Karpas-422 (cell line): ENCODE measurements at places on chromosomes 5 and 9.

GRCh38 chr9:84239343-84239742, 101.2 kb downstream of the SLC28A3 start:
- no peak for DNase-seq

GRCh38 chr9:134306636-134307600, 19.3 kb upstream of the RXRA start:
- DNase-seq: no peak

DNA sequence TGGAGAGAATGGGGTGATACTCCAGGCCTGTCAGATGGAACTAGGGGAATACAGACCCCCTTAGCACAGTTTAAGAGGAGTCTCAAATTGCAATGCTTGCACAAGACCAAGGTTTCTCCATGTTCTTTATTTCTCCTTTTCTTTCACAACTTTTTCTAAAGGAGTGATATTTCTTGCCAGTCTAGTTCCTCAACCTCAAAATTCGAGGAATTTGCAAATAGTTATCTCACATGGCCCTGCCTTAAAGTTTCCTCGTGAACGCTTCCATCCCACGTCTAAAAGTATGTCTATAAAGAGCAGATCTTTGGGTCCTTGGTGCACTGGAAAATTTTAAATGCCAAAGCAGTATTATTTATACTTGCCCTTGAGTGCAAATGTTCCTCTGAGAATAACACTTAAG, 373.8 kb upstream of the KLF4 start:
- no peak for DNase-seq

DNA sequence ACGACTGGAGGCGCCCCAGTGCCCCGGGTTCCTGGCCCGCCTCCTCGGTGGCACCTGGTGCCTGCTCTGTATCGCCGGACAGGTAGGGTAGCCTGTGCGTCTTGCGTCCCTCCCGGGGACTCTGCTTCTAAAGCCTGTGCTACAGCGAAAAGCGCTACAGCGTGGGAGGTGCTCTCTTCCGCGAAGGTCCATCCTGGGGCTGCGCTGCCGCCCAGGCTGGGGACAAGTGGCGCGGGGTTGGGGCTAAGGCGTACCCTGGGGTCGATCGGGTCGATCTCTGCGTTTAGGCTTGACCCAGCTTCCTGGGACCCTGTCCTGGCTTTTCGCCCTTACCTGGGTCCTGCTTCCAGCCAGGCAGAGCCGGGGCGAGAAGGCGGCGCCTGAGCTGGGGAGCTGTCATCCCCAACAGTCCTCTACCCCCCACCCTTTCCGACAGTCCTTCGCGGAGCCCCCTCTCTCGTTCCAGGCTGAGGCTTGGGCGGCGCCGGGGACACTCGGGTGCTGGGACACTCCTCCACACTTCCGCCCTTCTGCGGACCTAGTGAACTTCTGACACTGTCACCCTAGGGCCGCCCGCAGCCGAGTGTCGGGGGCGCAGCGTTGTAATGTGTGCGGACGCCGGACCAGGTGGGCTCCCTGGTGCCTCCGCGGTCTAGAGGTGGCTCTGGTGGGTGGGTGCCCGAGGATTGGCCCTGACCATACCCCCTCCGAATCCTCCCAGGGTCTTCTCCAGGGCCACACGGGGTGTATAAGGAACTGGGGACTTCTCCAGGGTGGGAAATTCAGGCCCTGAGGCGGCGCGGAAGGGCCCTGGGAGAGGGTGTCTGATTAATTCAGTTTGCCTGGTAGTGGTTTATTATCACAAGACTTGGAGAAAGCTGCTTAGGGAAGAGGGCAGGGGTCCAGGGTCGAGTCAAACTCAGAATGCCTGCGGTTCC, 328.2 kb downstream of the SH3GL2 start:
- no peak for DNase-seq

DNA sequence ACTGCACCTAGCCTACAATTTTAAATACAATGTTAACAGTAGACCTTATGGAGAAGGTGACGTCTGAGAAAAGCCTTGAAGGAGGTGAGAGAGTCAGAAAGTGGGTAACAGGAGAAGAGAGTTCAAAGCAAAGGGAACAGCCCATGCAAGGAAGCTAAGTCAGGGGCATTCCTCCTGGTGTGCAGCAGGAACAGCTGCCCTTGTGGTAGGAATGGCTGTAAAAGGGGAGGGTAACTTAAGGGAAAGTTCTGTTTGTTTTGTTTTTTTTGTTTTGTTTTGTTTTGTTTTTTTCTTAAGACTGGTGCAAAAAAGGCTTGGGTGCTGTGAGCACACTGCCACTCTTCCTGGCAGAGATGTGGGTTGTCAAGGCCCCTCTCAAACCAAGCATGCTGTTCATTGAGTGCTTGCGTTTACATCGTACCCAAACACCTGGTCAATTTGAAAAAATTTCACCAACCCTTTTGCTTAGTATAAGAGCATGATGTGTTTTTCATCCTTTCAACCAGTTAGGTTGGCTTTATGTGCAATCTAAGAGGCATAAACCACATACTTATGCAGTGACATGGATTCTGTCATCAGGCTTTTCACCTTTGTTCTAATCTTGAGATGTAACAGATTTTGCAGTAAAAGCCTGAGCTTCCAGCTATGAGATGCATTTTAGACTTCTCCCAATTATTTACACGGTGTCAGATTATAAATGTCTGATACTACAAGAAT, 279.7 kb downstream of the GLIS3 start:
- no peak for DNase-seq

GRCh38 chr9:113653746-113654604, 190.4 kb downstream of the RGS3 start:
- no peak for DNase-seq

GRCh38 chr5:40355846-40356245, 323.9 kb upstream of the PTGER4 start:
- no peak for DNase-seq

DNA sequence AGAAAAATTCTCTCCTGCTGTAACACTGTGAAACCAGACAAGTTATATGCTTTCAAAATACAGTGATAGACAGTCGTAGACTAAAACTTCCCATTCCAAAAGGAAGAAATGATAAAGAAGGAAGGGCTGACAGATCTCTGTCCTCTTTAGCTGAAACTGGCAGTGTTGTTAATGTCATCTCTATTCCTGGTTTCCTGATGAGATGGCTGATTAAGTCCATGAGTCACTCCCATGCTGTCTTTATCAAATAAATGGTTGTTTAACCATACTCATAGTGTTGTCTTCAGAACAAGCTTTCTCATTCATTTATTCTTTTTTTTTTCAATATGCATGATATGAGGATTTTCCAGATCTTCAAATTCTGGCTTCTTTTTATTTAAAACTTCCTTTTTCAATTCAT, 952.2 kb upstream of the WWC1 start:
- no peak for DNase-seq

GRCh38 chr9:94086486-94087345, 2.5 kb downstream of the PTPDC1 start:
- no peak for DNase-seq
